Activated CD4-positive, CD25-positive, alpha-beta regulatory T cell treated with anti-CD3 and anti-CD28 coated beads, Interleukin-2, amount 50 U/mL, for 72 hours (primary cell): ENCODE measurements at places on chromosomes 5 and 9.

DNA sequence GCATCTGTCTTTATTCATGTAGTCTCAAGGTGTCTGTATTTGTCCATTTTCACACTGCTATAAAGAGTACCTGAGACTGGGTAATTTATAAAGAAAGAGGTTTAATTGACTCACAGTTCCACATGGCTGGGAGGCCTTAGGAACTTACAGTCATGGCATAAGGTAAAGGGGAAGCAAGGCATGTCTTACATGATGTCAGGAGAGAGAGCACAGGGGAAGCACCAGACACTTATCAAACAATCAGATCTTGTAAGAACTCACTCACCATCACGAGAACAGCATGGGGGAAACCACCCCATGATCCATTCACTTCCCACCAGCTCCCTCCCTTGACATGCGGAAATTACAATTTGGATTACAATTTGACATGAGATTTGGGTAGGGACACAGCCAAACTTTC lies 44.2 kb downstream of the NLN start:
- no peak for DNase-seq

GRCh38 chr9:117290306-117290840 lies 124.5 kb downstream of the ASTN2 start:
- no peak for DNase-seq

- no peak for DNase-seq
Measured at GRCh38 chr9:134775081-134775951, 105.3 kb upstream of the FCN2 start.

DNA sequence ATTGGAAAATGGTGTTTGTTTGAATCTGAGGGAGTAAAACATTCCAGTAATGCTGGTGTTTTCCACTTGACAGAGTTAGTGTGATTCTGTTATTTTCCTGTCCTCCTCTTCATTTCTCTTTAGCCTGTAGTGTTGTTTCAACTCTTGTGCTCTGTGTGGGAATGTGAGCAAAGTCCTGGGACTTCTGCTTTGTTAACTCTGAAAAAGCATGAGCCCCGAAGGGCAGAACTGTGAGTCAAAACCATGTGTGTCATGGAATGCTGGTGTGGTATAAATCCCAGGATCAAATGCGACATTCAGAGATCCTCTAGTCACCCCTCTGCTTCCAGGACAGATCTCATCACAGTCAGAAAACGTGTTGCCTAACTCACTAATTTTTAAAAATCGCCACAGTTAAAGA lies 8.9 kb downstream of the F2R start:
- DNase-seq = no peak

- DNase-seq = no peak
Measured at GRCh38 chr5:76954383-76954763, 1.5 kb downstream of the CRHBP start.

GRCh38 chr5:58275516-58275915 lies 184.4 kb downstream of the PLK2 start:
- DNase-seq = no peak

- DNase-seq = no peak
Measured at GRCh38 chr5:159419576-159419975, 89.3 kb upstream of the IL12B start.

DNA sequence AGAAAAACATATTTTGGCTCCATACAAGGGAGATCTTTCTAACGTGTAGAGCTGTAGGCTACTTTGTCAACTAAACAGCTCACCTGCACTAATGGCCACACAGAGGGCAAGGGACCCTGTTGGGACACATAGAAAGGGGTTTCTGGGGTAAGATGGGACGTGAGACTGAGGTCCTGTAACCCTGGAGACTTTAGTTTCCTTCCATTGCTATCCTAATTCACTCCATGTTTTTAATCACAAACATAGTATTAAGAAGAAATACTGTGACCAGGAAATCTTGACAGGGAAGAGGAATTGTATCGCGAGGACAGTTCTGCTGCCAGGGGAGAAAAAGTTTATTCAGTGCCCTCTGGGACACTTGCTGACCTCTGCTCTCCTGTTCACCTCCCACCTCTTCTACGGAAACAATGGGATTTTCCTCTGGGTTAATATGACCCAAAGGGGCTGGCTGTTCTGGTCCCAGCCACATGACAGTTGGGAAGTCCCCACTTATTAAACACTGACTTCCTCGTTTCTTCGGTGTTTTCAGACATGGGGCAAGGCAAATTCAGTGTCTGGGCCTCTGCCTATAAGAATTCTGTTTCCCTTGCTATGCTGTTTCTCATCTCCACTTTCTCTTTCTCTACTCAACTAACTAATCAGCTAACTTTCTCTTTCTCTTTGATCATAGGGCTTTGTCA lies 106.9 kb upstream of the SEMA6A start:
- no peak for DNase-seq

DNA sequence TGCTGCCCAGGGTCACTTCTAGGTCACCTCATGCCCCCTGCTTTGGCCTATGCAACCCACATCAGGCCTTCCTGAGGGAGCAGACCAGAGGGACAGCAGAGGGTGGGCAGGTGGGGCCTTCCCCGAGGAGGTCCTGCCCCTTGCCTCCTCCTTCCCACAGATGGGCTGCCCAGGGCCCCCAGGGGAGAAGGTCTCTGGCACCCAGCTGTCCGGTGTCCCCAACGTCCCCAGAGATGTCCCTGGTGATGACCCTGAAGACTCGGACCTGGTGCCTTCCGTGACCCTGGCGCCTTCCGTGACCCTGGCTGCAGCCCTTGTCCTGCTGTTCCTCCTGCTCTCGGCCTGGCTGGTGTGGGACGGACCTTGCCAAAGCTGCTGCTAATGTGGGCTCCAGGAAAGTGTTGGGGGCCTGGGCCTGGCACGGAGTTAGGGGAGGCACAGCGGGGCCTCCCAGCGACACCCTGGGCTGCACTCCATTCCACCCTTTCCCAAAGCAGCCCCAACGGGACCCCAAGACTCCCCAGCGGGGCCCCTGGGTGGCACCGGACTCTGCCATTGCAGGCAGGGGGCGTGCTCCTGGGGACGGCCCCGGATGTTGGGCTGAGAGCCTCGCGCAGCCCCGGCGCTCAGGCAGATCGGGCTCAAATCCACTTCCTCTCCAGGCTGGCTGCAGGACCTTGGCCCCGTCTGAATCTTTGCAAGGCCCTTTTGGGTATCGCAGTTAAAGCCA lies 6.8 kb upstream of the SLC2A6 start:
- no peak for DNase-seq

DNA sequence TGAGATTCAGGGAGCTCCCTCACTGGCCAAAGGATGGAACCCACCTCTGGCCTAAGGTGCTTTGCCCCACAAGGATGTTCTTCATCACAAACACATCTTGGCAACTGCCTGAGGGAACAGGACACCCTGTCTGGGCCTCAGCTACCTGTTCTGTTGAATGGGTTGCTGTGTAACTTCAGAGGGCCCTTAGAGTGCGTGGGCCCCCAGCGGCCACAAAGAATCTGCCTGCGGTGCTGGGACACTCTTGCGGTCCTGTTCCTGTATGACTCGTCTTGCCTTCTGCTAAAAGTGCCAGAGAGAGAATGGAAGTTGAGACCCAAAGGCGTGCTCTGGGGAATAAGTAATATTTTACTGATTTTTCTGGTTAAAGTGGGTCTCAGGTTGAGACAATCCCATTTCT lies 14.1 kb upstream of the RPL26L1 start:
- no peak for DNase-seq

- no peak for DNase-seq
Measured at GRCh38 chr5:78108564-78108963, 185.9 kb downstream of the AP3B1 start.

DNA sequence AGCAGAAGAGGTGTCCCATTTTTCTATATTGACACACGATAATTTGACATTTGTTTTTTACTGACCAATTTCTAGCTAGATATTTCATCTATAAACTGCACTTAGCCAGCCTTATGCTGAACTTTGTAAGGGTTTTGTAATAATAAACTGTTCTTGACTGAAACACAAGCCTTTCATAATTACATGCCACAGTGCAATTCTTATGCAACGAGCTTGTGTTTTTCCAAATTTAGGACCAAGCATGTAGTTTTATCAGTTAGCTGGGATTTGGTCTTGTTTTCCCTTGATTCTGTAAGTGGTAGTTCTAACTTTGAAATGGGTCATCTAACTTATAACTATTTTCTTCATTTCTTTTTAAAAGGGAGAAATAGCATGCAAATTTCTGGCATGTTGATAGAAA lies 1.3 kb upstream of the LURAP1L start:
- no peak for DNase-seq

GRCh38 chr5:59749782-59750520 lies 143.6 kb downstream of the PDE4D start:
- DNase-seq = no peak

- no peak for DNase-seq
Measured at GRCh38 chr5:100575815-100576214, 40.6 kb downstream of the FAM174A start.

DNA sequence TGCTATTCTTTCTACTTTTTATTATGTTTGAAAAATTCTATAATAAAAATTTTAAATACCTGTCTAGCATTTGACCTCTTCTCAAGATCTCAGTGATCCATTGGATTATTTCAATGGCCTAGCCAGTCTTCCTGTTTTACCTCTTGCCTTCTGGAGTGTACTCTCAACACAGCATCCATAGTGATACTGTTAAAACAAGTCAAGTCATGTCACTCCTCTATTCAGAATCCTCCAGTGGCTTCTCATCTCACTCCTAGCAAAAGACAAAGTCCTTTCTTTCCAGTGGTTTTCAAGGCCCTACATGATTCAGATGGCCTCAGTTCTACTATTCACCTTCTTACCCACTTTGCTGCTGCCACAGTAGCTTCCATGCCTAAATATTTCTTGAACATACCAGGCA lies 1.8 kb downstream of the MARVELD2 start:
- no peak for DNase-seq

GRCh38 chr5:113755516-113755915 lies 242.0 kb downstream of the YTHDC2 start:
- no peak for DNase-seq

GRCh38 chr5:169688106-169688505 lies 51.0 kb downstream of the DOCK2 start:
- no peak for DNase-seq

DNA sequence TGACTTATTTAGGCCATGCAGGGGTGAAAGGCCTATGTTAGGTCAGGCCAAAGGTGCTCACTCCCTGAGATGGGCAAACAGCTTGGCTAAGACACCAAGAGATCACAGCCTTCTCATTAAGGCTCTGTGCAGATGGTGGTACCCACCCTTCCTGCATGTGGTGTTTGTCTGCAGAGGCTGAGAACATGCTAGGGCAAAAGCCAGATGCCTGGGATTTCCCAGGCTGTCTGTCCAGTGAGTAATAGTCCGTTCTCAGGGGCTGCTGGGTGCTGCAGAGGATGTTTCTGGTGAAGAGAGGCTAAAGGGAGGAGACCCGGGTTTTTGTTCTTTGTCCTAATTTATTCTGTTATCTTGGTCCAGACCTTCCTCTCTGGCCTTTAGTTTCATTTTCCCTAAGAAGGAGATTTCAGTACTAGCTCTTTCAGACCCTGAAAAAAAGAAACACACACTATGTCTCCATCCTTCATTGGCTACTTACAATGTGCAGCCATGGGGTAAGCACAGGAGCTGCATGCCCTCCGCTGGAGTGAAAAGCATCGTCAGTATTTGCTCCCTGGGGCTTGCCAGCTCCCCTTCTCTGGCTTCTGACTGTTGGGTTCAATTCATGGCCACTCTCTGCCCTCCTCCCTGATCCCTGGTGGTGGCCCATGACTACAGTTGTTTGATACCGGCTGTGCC lies 23.4 kb upstream of the GLRA1 start:
- DNase-seq = no peak

DNA sequence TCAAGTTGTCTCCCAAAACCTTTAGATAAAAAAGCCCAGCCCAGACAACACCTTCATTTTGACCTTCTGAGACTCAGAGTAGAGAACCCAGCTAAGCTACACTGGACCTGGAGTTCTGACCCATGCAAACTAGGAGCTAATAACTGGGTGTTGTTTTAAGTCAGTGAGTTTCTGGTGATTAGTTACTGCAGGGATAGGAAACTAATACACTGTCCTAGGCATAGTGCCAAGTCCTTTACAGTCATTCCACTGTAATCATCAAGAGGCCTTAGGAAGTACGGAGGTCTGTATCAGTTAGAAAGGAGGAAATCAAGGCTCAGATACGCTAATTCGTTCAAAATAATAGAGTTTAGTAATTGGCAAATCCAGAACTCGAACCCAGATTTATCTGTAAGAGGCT lies 197.9 kb downstream of the KCTD16 start:
- no peak for DNase-seq

GRCh38 chr5:59684388-59685190 lies 208.9 kb downstream of the PDE4D start:
- no peak for DNase-seq

- DNase-seq = no peak
Measured at GRCh38 chr5:13027874-13028273, 916.6 kb downstream of the DNAH5 start.

DNA sequence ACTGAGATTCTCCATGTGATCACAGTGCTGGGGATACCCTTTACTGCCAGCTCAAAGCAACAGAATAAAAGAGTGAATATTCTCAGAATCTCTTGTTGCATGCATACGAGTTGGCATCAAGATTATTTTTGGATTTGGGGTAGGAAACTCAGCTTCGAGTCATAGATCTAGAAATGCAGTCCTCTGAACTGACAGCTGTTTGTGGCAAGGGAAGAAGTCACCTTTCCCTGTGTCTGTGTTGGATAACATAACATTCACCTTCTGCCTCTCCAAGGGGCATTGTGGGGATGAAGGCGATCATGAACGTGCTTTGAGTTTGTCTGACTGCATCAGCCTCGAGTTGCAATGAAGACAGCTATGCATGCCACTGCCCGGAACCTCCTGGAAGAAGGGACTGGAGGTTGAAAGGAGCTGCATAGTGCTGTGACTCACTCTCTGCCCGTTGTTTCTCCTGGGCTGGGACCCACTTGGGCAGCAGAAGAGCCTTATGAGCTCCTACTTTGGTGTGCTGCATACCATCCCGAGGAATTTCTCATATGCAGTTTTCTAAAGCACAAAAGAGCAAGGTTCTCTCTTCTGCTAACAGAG lies 231.7 kb downstream of the ARHGAP26 start:
- DNase-seq = no peak
